ENCODE measurements at places on chromosomes 16 and 17.

GRCh38 chr16:12215277-12216105 lies 239.0 kb downstream of the SNX29 start:
- no peak for DNase-seq

- no peak for DNase-seq
Measured at GRCh38 chr16:89507214-89507833, 879 bp upstream of the SPG7 start.

GRCh38 chr17:43350888-43351361 lies 47.9 kb upstream of the ARL4D start:
- DNase-seq, result no peak

DNA sequence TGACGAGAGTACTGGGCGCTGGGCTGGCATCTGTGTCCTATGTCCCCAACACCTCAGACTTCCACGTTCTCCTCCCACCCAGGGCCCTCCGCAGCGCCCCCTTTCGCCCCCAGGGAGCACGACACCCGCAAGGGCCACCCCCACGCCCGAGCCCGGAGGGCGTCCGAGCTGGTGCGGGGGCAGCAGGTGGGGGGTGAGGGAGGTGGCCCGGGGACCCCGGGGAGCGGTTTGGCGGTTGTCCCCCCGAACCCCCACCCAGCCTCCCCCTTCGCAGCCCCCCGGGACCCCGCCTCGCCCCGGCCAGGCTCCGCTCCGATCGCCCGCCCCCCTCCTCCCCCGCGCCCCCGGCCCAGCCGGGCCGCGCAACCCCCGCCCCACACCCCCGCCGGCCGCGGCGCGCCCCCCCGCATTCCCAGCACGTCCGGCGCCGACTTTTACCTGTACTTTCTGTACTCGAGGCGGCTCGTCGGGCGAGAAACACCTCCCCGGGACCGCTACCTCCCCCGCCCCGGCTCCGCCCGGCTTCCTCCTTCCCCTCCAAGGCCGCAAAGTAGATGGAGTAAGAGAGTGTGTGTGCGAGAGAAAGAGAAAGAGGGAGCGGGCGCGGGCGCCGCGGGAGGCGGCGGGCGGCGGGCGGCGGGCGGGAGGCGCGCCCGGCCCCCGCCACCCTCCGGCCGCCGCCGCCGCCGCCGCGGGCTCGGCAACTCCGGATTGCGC lies 901 bp downstream of the CDYL2 start:
- no peak for DNase-seq

GRCh38 chr16:74667255-74667700 lies 601 bp upstream of the RFWD3 start:
- no peak for DNase-seq

GRCh38 chr17:38606646-38607611 lies 1.2 kb upstream of the SRCIN1 start:
- DNase-seq, result no peak

GRCh38 chr17:70084476-70084875 lies 9.5 kb downstream of the KCNJ16 start:
- no peak for DNase-seq

DNA sequence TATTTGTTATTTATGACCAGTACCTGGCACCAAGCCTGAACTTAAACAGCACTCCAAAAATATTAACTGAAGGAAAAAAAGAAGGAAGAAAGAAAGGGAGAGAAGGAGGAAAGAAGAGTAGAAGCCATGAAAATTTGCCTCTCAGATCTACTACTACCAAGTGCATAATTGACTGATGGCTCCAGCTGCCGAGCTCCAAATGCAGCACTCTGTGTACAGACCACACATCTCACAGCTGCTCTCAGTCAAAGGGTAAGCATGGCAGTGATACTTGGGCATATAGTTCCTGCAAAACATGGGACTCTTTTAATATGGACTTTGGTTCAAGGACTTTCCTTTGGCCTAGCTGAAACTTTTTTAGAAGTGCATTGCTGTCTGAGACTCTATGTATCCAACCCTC lies 44.0 kb upstream of the NOG start:
- no peak for DNase-seq

- no peak for DNase-seq
Measured at GRCh38 chr16:31344712-31345111, 10.3 kb upstream of the ITGAX start.

DNA sequence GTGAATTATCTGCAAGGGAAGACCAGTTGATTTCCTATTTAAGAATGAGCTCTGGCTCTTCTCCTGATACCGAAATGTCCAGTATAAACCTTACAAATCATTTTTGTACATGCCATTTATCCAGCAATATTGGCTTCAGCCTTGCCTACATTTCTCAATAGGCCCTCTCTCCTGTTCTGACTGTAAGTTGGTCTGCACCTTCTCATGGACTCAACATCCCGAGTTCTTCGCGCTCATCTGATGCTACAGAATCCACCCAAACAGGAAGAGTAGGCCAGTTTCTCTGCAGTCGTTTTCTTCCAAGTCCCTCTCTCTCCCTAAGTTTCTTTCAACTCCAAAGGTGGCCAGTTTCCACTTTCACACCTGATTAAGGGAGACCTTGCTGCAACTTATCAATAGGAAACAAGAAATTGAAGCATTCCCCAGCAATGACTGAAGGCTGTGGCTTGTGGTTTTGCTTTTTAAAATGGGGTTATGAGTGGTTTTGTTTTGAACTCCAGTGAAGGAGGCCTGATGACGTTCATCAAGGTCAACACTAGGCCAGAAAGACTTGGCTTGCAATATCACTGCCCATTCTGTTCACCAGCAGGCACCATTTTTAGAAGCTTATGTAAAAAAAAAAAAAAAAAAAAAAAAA lies 383.0 kb downstream of the MAF start:
- DNase-seq, result no peak

GRCh38 chr16:81864646-81865382 lies 85.7 kb downstream of the PLCG2 start:
- DNase-seq, result no peak

- no peak for DNase-seq
Measured at GRCh38 chr17:77144227-77144626, 3.5 kb downstream of the SEC14L1 start.

- no peak for DNase-seq
Measured at GRCh38 chr17:21458054-21458453, 81.9 kb downstream of the KCNJ12 start.

- no peak for DNase-seq
Measured at GRCh38 chr16:79089735-79090284, 510.7 kb downstream of the MAF start.

DNA sequence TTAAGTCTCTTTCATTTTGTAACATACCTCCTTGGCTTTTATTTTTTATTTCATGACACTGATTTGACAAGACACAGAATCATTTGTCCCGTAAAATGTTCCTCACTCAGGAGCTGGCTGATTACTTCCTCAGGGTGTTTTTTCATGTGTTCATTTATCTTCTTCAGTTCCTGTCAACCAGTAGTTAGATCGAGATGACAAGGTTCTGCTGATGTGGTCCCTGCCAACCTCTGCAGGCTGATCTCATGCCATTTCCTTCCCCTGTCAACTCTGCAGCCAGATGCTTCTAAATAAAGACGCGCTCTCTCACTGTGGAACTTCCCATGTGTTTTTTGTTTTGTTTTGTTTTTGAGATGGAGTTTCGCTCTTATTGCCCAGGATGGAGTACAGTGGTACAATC lies 8.1 kb upstream of the CXCL16 start:
- DNase-seq, result no peak

DNA sequence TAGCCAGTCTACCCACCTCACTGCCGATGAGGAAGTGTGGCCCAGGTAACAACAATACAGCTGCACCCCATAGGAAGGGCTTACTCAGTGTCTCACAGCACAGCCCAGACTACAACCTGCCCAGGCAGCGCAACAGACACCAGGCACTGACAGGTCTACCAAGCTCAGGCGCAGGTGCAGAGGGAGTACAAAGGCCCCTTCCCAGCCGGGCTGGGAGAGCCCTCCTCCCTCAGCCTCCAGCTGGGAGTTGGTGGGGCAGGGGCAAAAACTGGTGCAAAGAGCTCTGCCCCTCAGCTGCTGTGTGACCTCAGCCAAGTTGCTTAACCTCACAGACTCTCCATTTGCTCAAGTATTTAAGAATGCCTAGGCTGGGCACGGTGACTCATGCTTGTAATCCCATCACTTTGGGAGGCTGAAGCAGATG lies 112.6 kb upstream of the LHX1 start:
- no peak for DNase-seq

DNA sequence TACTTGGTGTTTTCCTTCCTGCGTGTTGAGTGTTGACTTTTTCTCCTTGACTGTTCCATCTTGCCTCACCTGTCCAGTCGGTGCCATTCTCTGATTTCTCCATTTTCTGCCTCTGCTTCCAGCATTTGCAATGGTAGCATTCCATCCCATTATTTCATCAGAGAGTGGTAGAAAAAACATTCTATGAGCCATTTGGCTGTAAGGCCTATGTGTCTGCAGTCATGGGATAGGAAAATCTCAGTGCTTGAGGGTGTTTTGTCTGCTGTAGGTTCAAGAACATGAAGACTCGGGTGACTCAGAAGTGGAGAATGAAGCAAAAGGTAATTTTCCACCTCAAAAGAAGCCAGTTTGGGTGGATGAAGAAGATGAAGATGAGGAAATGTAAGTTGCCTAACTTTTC lies 2.7 kb downstream of the UTP18 start:
- DNase-seq, result no peak
